CD4-positive, alpha-beta T cell treated with Interleukin-4 for 1 hour (primary cell): ENCODE measurements at places on chromosomes 3 and 15.

DNA sequence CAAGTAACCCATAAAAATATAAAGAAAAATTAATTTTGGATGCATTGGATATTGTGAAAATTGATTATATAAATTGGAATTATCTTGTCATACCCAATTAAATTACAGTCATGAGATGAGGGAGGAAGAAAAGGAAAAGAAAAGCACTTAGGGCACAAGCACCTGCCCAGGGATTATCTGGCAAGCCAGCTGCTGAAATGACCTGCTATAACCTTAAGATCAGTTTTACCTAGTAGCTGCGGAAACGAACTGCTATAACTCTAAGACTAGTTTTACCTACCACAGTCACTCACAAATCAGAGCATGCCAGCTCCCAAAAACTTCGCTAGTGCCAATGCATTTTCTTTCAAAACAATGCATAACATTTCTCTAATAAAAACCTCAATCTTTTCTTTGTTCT lies 26.2 kb downstream of the LRRFIP2 start:
- no peak for DNase-seq

GRCh38 chr3:150117076-150117475 lies 146.4 kb upstream of the PFN2 start:
- no peak for DNase-seq

GRCh38 chr3:41357271-41357670 lies 158.0 kb downstream of the CTNNB1 start:
- no peak for DNase-seq

GRCh38 chr3:121649645-121650044 lies 11.1 kb downstream of the HCLS1 start:
- DNase-seq = no peak

GRCh38 chr3:119211193-119211592 lies 29.5 kb downstream of the B4GALT4 start:
- no peak for DNase-seq

DNA sequence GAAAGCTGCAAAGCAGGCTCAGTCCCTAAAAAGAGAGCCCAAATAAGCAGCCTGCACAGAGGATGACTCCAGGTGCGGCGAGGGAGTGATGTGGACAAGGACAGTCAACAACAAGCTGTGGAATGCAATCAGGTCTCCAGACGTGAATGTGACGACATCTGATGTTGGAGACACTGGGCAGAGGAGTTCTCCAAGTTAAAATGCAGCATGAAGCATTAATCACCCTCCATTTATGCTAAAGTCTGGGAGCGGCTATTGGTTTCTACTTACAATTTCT lies 316.7 kb downstream of the FGF12 start:
- no peak for DNase-seq

GRCh38 chr3:47522082-47522987 lies 8.8 kb upstream of the ELP6 start:
- peak; percentile 82 for DNase-seq

GRCh38 chr3:195693428-195694216 lies 27.2 kb upstream of the MUC20 start:
- no peak for DNase-seq

GRCh38 chr3:107870943-107871638 lies 219.7 kb downstream of the CD47 start:
- DNase-seq = no peak

- DNase-seq = no peak
Observed at GRCh38 chr15:82549199-82549665, 9.0 kb upstream of the RPS17 start.

DNA sequence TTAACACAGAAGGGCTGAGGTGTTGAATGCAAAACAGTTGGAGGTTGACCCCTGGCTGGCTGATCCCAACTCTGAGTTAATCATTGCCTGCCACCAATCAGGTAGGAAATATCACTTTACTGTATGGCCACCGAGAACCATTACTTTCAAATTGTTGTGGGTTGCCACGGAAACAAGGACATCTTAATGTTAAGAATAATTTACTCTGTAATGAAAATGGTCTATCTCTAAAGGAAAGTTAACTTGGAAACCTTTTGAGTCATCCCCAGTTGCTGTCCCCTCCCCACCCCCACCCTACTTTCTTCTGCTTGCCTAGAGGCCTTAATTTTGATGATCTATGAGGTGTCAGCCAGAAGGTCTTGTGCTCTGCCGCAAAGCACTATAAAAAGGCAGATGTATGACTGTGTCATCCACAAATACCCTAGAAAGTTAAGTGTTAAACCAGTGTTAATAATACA lies 78.7 kb upstream of the SNRK start:
- no peak for DNase-seq

- no peak for DNase-seq
Observed at GRCh38 chr15:91357011-91357410, 257.0 kb downstream of the SV2B start.

GRCh38 chr3:150806185-150806835 lies 43.3 kb upstream of the SIAH2 start:
- no peak for DNase-seq
